Stimulated activated naive B cell treated with anti-CD40 and anti-IgM and Interleukin-4, amounts not matched to agents 10 μg/mL and 1 μg/mL and 100 μg/mL, for 72 hours (primary cell): ENCODE measurements at places on chromosomes 5 and 9.

DNA sequence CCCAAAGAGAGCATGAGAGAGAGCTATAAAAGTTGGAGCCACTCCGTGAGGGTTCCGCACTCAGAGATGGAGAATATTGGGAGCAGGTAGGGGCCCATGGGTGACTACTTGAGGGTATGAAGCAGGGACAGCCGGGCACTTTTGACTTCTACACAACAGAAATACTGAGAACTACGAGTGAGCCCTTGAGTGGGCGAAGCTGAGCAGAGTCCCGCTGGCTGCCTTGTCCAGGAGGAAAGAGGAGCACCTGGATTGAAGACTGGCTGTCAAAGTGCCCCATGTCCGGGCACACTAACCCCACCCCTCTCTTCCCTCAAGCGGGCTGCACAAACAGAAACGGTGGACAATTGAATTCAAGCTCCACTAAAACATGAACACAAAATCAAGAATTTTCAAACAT is 33.6 kb downstream of the FYB1 start:
- peaks cover 11% of the 10 kb centered on the region for H3K4me1 ChIP-seq
- H3K27ac ChIP-seq, result no peak overlapping the region
- no peaks in the 10 kb centered on the region for H3K27me3 ChIP-seq
- no peak overlapping the region for H3K4me3 ChIP-seq
- no peak for DNase-seq

DNA sequence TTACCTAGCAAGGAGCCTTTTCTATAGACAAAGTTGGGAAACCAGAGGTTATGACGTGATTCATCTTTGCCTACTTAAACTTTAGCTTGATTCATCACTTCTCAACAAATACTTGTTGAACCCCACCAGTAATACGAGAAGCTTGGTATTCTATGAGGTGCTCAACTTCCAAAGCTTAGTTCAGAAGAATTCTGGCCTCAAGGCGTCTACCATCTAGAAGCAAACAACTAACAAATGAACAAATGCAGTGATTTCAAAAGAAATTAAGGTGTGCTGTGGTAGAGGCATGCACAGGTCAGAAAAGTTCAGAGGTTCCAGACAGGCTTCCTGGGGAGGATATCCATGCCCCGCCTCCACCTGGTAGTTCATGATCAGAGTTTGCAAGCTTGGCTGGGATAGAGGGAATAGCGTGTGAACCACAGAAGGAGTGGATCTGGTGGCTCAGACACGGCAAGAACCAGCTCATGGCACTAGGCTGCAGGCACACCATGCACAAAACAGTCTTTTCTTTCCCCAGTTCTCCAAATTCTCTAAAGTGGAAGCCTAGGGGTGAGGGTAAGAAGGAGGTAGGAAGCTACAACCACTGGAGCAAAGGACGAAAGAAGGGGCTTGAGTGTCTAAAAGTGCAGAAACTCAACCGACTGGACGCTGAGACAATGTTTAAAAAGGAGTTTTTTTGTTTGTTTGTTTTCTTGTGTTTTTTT is 473.0 kb downstream of the RAB3C start:
- peaks cover 2% of the 10 kb centered on the region for H3K36me3 ChIP-seq
- H3K27me3 ChIP-seq, result no peaks in the 10 kb centered on the region
- no peak overlapping the region for H3K4me3 ChIP-seq
- H3K27ac ChIP-seq, result no peak overlapping the region

DNA sequence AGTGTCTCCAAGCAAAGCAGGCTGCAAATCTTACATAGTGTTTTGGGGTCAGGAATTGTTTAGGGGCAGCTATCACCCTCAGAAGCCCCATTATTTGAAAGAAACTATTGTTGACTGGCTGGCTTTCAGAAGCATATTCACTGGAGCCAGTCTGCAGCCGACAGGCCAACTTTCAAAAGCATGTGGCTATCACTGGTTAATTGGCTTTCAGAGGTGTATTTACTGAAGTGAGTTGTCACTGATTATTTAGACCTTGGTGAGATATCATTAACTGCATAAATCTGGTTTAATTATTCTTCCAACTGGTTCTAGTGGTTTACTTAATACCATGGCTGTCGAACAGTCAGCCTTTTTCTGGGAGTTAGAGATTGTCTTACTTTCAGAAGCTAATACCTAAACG is 247.0 kb downstream of the CWC27 start:
- no peaks in the 10 kb centered on the region for H3K4me1 ChIP-seq
- H3K36me3 ChIP-seq, result no peaks in the 10 kb centered on the region
- DNase-seq, result no peak

DNA sequence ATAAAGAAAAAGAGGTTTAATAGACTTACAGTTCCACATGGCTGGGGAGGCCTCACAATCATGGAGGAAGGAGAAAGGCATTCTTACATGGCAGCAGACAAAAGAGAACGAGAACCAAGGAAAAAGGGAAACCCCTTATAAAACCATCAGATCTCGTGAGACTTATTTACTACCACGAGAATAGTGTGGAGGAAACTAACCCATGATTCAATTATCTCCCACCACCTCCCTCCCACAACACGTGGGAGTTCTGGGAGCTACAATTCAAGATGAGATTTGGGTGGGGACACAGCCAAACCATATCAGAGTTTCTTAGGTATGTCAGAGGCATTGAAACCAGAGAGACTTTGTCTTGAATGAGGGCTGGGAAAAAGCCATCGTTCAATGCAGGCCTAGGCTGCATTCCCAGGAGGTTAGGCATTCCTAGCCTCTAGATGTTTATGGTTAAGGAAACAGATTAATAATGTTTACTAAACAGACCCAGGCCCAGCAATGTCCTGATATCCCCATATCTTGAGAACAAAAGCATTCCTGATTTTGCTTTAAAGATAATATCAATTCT is 7.5 kb upstream of the PAIP1 start:
- no peak overlapping the region for H3K4me3 ChIP-seq
- H3K36me3 ChIP-seq, result no peaks in the 10 kb centered on the region
- no peaks in the 10 kb centered on the region for H3K4me1 ChIP-seq
- H3K27ac ChIP-seq, result no peak overlapping the region

DNA sequence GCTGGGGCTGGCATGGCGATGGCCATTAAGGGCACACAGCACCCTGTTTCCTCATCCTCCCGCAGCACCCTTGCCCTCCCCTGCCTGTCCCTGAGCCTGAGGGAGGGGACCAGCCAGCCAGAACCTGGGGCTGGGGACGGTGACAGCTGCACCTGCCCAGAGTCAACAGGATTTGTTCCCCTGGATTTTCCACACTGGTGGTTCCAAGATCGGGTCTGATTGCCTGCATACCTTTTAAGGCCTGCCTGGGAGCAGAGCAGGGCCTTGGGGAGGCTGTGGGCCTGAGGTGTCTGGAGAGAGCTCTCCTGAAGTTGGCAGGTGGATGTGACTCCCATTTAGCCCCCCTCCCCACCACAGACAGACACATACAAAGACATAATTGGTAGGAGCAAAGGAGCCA is 61.0 kb upstream of the C5orf58 start:
- peaks cover 3% of the 10 kb centered on the region for H3K4me1 ChIP-seq
- H3K4me3 ChIP-seq, result no peak overlapping the region
- peaks cover 9% of the 10 kb centered on the region for H3K27me3 ChIP-seq
- H3K27ac ChIP-seq, result no peak overlapping the region

- H3K27ac ChIP-seq, result no peak overlapping the region
- H3K4me3 ChIP-seq, result no peak overlapping the region
- peaks cover 25% of the 10 kb centered on the region for H3K27me3 ChIP-seq
- DNase-seq, result no peak
Measured at GRCh38 chr5:178515776-178516503, 74.3 kb downstream of the COL23A1 start.

DNA sequence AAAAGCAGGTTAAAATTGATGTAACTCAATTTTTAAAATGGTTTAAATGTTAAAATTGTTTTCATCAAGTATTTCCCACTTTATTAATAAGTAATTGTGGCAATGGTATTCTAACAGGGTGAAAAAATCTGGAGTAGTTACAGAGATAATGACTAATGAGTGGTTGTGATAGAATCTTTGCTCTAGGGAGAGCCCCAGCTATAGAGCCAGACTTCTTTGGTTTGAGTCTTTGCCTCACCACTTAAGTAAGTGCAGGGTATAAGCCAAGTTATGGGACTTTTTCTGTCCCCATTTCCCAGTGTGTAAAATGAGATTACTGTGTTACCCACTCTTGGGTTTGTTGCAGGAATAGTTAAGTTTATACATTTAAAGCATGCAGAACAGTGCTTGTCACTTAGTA is 158.1 kb downstream of the FER start:
- peaks cover 8% of the 10 kb centered on the region for H3K36me3 ChIP-seq
- no peak for DNase-seq
- no peak overlapping the region for H3K27ac ChIP-seq
- H3K27me3 ChIP-seq, result no peaks in the 10 kb centered on the region
- H3K4me1 ChIP-seq, result peaks cover 5% of the 10 kb centered on the region

GRCh38 chr5:132671000-132671399 is 2.8 kb upstream of the IL4 start:
- no peak for DNase-seq
- H3K36me3 ChIP-seq, result no peaks in the 10 kb centered on the region
- H3K27me3 ChIP-seq, result no peaks in the 10 kb centered on the region

- no peaks in the 10 kb centered on the region for H3K4me1 ChIP-seq
- H3K36me3 ChIP-seq, result no peaks in the 10 kb centered on the region
- H3K27me3 ChIP-seq, result no peaks in the 10 kb centered on the region
- H3K4me3 ChIP-seq, result no peak overlapping the region
- H3K27ac ChIP-seq, result no peak overlapping the region
- DNase-seq, result no peak
Measured at GRCh38 chr5:140312791-140313189, 9.9 kb upstream of the PFDN1 start.

GRCh38 chr5:107268241-107268640 is 402.5 kb downstream of the EFNA5 start:
- H3K27me3 ChIP-seq, result peaks cover 4% of the 10 kb centered on the region
- H3K4me3 ChIP-seq, result no peak overlapping the region
- no peak overlapping the region for H3K27ac ChIP-seq
- no peak for DNase-seq
- peaks cover 2% of the 10 kb centered on the region for H3K4me1 ChIP-seq

DNA sequence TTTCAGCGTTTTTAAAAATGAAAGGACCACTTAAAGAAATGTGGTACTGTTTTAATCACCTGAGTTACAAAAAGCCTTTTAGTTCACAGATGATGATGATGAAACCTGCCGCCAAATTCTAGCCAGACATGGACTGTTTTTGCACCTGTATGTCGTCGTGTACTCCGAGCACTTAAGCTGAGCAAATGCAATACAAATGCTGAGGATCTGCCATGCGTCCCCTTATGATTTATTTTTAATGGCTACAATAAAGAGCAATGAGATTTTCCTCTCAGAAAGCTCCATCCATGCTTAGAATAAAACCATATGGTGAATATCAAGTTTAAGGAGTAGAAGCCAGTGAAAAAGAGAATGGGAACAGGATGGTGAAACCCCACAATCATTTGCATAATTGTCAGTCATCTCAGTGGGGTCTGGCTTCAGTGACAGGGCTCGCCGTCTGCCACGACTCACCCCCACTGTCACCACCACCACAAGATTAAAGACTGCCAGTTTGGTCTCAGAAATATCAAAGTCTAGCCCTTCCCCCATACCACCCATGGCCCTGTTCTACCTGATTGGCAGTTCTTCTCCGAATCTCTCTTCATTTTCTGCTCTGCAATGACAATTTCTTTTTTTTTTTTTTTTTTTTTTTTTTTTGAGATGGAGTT is 159.9 kb downstream of the GOLPH3 start:
- peaks cover 6% of the 10 kb centered on the region for H3K4me1 ChIP-seq
- no peak overlapping the region for H3K27ac ChIP-seq
- H3K36me3 ChIP-seq, result no peaks in the 10 kb centered on the region
- no peak for DNase-seq
- H3K4me3 ChIP-seq, result no peak overlapping the region

- H3K27me3 ChIP-seq, result peaks cover 16% of the 10 kb centered on the region
- peaks cover 2% of the 10 kb centered on the region for H3K4me1 ChIP-seq
- H3K27ac ChIP-seq, result no peak overlapping the region
- DNase-seq, result peak; percentile 41
- no peak overlapping the region for H3K4me3 ChIP-seq
Measured at GRCh38 chr9:4339357-4339756, 39.5 kb upstream of the GLIS3 start.

DNA sequence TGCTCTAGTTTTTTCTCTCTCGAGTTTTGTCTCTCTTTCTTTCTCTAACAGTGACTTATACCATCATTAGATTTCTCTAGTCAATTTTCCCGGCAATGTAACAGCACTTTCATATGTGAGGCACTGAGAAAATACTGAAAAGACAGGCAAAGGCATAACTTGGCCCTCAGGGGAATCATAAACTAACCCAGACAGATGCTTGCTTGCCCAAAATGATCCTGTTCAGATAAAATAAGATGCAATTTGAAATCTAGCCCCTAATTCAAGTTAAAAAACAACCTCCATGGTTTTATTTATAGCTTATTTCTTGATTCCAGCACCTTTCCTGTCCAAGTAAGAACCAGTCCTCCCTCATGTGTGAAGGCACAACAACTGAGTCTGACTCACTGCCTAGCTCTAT is 294.6 kb downstream of the GAS1 start:
- H3K27ac ChIP-seq, result no peak overlapping the region
- no peaks in the 10 kb centered on the region for H3K36me3 ChIP-seq
- H3K27me3 ChIP-seq, result no peaks in the 10 kb centered on the region
- no peak for DNase-seq
- H3K4me1 ChIP-seq, result no peaks in the 10 kb centered on the region

DNA sequence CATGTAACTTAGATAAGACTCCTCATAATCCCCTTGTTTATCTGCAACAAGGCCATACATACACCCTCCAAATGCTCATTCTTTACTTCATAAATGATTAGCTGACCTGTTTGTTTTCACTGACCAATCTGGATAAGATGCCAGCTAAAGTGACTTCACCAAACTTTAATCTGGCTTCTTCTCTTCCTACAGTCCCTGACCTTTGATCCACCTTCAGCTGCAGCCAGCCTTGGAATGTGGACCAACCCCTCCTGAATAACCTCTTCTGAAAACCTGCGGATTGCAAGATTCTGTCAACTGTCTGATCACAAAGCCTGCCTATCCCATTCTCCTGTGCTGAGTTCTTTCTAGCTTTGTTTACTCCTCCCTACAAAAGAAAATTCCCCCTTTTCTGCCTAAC is 476.8 kb downstream of the LRRC70 start:
- H3K4me3 ChIP-seq, result no peak overlapping the region
- H3K27ac ChIP-seq, result no peak overlapping the region
- H3K27me3 ChIP-seq, result no peaks in the 10 kb centered on the region
- DNase-seq, result no peak

GRCh38 chr9:105127863-105128220 is 116.6 kb upstream of the SLC44A1 start:
- H3K27me3 ChIP-seq, result no peaks in the 10 kb centered on the region
- DNase-seq, result no peak
- H3K4me1 ChIP-seq, result peaks cover 14% of the 10 kb centered on the region
- H3K36me3 ChIP-seq, result no peaks in the 10 kb centered on the region
- H3K27ac ChIP-seq, result peak overlapping the region; percentile 25

DNA sequence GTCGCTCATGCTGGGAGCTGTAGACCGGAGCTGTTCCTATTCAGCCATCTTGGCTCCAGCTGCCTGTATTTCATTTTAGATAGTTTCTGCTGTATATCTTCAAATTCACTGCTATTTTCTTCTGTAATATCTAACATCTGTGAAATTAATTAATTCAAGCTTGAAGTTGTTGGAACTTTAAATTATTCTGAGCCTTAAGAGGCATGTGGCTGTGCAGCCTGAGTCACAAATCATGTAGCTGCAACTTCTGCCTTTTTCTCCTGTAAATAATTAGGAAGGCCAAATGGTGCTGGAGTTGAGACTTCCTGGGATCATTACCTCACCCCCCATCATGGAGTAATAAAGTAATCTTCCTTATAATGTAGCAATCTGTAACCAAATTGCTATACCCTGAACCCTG is 183.3 kb upstream of the PCSK5 start:
- H3K27me3 ChIP-seq, result no peaks in the 10 kb centered on the region
- no peak overlapping the region for H3K4me3 ChIP-seq
- no peaks in the 10 kb centered on the region for H3K4me1 ChIP-seq
